ENCODE measurements at places on chromosomes 2 and 18.

GRCh38 chr18:26740396-26740795, 125.1 kb downstream of the AQP4 start:
- no peak for DNase-seq

DNA sequence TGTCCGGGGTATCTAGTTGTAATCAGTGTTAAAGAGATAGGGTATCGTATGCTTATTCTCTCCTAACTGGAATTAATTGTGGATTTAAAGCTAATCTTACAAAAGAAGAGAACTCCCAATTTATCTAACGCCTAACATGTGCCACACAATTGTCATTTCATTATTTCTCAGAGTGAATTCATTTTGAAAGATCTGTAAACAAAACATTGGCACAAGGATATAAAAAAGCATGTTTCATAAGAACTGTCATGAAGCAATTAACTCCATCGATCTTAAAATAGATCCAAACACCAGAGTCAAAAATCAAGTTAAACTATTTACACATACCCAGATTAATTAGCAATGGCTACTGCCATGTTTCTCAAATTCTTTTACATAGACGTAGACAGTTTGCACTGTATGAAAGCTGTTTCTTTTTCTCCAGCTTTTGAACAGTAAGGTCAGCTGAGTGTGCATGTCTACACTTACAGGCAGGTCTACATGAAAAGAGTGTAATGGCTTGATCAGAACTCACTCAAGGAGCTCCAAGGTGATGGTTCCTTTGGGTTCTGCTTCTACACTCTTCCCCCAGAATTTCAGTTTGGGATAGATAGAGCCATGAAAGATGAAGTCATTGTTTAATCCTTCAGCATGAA, 38.8 kb downstream of the CABYR start:
- no peak for DNase-seq

DNA sequence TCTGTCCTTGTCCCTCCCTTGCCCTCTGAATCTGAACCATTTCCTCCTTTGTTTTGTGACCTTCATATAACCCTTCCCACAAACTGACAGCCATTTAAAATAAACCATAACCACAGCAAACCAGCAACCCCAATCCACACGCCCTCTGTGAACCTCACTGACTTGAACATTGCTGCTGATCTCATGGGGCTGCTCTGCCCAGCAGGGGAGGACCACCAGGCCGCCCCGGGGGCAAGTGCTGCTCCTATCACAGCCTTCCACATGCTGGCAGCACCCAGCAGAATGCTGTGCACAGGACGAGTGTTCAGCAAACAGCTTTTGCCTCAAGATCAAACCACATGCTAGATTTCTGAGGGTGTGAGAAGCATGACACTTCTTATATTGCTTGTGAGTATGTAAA, 73.9 kb upstream of the UXS1 start:
- DNase-seq, result no peak

DNA sequence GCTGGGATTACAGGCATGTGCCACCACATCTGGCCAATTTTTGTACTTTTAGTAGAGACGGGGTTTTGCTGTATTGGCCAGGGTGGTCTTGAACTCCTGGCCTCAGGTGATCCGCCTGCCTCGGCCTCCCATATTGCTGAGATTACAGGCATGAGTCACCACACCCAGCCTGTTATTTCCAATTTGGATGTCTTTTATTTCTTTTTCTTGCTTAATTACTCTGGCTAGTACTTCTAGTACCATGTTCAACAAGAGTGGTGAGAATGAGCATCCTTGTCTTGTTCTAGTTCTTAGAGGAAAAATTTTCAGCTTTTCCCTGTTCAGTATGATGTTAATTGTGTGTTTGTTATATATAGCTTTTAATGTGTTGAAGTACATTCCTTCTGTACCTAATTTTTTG, 23.4 kb downstream of the CCDC138 start:
- no peak for DNase-seq

GRCh38 chr2:223166983-223167650, 115.1 kb downstream of the KCNE4 start:
- DNase-seq, result no peak

DNA sequence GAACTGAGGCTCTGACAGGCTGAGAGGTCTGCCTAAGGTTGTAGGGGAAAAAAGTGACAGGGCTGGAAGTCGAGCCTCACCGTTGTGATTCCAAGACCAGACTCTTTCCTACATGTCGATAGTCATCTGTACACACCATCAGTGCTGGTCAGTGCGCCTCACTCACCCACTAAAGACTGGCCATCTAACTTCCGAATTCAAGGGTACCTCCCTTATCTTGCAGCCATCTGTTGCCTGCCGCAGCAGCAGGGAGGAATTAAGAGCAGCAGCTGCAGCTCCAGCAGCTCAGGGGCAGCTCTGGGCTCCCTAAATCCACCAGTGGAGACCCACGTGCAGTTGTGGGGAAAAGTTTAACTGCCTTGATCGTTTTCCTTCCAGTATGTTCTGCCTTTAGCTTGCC, 32.6 kb upstream of the GPR39 start:
- DNase-seq, result no peak

DNA sequence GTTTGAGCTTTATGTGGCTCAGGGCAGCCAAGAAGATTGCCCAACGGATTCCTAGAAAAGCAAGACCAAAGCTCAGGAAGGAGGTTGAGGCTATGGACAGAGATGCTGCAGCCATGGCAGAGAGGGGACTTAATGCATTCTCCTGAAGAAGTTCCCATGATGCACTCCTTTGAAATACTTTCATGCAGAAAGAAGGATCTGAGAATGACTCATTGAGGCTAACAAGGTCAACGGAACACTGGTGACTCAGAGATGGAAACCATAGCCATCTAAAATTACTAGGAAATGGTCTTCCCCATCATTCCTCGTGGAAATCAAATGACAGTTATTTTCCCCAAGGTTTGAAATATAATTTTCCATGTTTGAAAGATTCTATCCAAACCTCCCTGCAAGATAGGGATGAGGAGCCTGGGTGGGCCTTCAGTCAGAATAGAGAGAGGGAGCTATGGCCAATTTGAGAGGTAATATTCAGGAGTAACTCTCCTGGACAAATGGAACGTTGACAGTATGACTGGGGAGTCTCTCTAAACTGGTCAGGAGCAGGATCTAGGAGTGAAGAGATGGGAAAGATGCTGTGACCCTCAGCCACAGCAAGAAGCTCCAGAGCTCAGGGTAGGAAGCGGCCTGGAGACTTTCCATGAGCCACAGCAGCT, 63.0 kb downstream of the REEP1 start:
- no peak for DNase-seq

- no peak for DNase-seq
Measured at GRCh38 chr2:130252880-130253645, 54.8 kb upstream of the TUBA3E start.

DNA sequence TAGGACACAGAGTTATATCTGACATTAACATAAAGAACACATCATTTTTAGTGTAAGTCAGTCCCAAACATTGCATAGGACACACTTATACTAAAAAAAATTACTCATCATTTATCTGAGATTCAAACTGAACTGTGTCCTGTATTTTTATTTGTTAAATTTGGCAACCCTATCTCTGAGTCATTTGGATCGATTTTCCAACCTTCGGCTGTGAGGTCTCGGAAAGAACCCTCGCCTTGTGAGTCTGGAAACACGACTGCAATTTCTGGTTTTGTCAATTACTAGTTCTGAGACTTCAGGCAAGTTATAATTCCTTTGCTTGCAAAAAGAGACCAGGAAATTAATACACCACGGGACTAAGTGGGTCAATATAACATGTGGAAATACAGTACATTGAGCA, 14.0 kb downstream of the ATP8B1 start:
- no peak for DNase-seq

GRCh38 chr18:24398540-24398939, 916 bp upstream of the OSBPL1A start:
- DNase-seq, result no peak

DNA sequence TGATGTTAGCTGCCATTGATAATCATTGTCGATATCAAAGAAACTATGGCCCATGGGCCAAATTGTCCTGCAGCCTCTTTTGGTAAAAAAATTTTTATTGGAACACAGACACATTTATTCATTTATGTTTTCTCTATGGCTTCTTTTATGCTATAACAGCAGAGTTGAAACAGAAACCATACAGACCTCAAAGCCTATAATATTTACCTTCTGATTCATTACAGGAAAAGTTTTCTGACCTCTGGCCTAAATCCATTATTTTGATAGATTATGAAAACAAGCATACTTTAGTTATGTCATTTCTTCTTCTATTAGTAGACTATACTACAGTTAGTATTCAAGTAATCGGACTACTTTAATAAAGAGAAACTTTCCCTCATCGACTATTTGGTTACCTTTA, 349.7 kb upstream of the GALNT5 start:
- DNase-seq, result no peak

- DNase-seq, result no peak
Measured at GRCh38 chr2:43276266-43276941, 50.0 kb upstream of the ZFP36L2 start.

- DNase-seq, result no peak
Measured at GRCh38 chr2:18558458-18558857, 2.0 kb downstream of the RDH14 start.

GRCh38 chr2:15993232-15993610, 52.9 kb downstream of the MYCN start:
- no peak for DNase-seq

DNA sequence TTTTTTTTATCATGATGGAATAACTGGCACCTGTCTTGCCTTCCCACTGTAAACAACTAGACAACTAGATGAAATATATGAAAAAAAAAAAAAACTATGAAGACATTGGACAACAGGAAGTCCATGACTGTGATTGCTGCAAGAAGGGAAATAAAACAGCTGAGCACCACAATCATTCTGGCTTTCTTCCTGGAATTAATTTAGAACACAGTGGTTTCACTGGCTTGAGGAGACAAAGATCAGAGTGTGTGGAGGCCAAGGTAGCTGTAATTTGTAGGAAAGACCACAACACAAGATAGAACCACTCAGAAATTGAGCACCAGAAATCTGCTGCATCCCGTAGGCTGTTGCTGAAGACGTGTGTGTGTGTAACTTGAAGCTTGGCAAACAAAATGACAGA, 121.1 kb upstream of the PID1 start:
- no peak for DNase-seq

- no peak for DNase-seq
Measured at GRCh38 chr2:128612628-128613027, 294.0 kb upstream of the HS6ST1 start.

DNA sequence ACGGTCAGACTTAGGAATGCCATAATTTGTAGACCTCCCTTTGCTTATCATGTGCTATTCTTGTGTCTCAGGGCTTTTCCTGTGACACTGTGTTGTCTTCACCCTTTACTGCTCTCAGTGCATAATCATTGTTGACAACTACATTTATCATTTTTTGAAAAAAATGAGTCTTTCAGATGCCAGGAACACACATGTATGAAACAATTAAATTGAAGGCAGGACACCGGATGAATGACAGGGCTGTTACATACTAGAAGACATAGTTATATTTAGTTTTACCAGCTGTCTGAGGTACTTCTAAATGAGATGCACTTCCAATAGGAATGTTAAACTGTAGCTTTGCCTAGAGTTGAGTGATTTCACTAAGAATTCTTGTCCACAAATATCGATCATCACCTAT, 243.5 kb downstream of the LRP1B start:
- no peak for DNase-seq

GRCh38 chr2:20072436-20073158, 21.2 kb upstream of the LAPTM4A start:
- no peak for DNase-seq

DNA sequence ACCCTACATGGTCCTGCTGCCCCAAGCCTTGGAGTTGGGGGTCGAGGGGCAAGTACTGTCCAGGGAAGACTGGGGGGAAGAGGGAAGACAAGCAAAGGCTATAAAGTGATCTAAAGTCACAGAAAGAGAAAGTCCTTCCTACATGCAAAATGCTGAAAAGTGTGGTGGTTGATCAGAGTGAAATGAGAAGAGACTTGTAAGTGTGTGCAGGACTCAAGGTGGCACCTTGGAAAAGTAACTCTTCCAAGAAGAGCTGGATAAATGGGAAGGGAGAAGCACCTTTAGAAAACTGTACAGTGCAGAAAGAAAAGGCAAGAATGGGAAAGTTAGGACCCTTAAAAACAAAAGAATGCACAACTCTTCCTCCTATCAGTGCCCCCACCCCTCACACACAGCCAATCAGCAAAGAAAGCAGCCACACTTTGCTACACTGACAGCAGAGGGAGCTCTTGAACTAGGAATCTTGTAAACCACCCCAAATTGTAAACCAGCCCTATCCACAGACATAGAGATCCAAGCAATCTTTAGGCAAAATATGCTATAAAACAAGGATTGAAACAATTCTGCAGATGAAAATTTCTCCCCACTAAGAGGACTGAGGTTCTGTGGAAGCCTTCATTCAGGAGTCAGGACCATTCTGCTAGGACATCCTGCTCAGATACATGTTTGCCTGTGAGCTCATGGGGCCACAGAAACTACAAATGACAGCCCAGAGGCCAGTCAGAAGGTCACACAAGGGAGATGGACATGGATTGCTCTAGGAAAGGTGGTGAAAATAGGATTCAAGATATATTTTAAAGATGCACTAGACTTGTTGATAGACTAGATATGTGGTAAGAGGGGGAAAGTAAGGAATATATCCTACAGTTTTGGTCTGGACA, 146.4 kb downstream of the FTCDNL1 start:
- DNase-seq, result no peak

DNA sequence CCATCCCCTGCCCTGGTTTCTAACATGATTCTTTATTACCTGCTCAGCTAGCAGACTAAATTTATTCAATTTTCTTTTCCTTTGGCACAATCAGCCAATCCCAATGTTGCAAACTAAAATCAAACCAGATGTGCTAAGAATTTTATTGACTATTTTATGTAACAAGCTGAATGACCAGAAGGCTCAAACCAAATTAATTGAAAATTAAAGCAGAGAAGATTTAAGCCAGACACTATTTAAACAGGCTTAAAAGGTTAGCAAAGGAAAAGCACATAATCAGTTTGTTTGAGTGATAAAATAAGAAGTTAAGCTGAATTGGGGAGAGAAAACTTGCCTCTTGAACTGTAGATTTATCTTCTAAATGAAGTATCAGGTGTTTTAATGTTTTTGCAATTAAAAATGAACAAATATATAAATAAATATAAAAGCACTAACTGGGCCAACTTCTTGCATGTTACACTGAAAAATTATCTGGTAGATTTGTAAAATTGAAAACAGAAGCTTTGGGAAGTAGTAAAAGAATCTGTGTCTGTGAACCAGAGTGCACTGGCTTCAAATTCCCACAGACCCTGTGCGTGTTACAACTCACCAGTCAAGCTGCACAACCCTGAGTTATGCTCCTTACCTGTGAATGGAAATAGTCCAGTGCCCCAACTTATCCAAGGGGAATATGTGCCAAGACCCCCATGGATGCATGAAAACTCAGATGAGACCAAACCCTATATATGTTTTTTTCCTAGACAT, 283.4 kb downstream of the CNTNAP5 start:
- DNase-seq, result no peak

GRCh38 chr2:110167326-110168000, 37.4 kb downstream of the NPHP1 start:
- no peak for DNase-seq

DNA sequence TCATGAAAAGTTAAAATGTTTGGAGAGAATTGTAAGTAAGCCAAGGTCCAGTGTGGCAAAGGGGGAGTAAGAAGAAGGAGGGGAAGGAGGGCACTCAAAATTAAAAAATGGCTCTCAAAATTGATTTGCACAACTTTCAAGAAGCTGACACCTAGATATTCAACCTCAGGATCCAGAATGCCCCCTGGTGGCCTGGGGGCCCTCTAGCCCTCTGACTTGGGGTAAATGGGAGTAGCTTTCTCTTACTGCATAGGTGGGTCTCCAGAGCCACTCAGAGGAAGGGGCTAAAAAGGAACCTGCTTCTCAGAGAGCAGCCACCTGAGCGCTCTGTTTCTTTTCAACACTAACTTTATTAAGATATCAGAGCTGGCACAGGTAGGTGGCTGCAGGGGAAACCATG, 968.5 kb downstream of the BCL11A start:
- DNase-seq, result no peak

GRCh38 chr18:51668607-51669006, 471.1 kb upstream of the MEX3C start:
- no peak for DNase-seq

All from activated B cell treated with CpG ODN at 0.5 μM for 24 hours (primary cell).